ENCODE measurements at places on chromosomes 12 and 14.

- DNase-seq, result no peak
These were observed 270.7 kb upstream of the PDE3A start for GRCh38 chr12:20097626-20098025.

DNA sequence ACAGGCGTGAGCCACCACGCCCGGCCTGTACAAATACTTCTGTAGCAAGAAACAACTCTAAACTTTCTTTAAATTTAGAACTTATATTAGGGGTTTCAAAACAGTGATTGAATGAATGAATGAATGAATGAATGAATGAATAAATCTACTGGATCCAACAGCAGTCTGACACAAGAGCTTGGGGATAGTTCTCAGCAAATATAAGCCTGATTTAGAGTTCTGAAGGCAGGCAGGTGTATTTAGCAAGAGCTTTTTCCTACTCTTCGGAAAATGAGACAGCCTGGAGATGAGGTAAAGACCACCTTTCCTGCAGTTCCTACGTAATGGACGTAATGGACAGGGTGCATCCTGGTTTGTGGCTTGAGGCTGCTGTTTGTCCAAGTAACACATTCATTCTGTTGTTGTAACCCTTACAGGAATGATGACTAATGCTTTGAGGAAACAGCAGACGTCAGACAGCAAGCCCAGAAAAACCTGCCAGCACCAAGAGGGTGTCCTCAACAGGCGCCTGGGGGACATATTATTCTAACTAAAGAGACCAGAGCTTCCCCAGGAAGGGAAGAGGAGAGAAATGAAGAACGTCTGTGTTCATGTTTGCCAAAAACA lies 277.4 kb upstream of the SOX5 start:
- DNase-seq, result no peak

DNA sequence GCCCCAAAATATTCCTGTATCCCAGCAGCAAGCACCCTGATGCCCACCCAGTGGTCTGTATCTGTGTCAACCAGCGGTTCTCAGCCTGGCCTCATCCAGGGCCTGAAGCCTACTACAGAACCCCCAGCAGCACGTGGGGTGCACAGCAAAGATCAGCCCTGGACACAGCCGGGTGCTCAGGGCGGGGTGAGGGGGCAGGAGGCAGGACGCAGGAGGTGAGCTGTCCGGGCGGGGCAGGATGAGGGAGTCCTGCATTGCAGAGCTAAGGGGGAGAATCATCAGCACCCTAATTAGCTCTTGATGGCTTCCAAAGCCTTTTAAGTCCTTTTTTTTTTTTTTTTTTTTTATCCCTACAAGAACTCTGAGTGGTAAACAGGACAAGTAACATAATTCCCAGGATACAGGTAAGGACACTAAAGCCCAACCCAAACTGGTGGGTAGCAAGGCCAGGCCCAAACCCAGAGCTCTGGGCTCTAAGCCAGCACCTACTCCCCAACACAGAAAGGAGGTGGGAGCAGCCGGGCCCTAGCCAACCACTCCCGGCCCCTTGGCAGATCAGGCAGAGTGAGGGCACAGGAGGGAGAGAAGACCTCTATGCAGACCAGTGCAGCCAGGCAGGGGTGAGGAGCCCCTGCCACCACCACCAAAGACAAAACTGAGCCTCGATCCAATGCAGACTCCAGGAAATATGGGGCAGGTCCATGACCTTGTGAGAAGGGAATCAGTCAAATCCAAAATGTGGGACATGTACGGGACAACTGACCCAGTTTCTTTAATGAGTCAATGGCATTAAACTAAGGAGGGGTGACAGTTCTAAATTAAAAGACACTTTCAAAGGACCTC lies 32.3 kb upstream of the EIF5 start:
- no peak for DNase-seq

DNA sequence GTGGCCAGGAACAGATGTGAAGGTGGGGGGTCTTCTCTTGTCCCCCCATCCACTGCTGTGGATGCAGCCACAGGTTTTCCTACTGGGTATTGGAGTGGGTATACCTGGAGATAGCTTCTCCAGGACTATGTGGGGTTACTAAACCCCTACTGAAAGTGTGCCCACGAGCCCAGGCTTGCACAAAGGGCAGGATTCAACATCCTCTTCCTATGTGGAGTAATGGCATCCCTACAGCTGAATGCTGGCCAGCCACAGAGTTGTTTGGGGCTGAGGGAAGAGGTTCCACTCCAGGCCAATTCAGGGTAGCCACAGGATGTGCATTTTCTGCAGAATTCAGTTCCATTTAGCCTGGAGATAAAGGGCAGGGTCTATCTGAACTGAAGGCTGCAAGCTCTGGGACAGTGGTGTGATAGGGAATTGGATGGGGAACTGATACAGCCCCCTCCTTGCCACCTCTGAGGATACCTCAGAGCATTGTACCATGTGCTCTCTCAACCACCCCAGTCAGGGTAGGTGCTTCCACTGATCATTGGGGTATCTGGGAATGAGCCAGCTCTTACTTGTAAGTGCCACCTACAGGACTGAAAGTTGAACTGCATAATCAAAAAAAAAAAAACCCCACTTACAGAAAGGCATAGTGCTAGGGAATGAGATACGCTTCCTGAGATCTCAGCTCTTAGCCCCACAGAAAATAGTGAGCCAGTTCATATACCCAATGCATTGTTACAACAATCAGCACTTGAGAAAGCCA lies 187.1 kb downstream of the KITLG start:
- DNase-seq, result no peak

DNA sequence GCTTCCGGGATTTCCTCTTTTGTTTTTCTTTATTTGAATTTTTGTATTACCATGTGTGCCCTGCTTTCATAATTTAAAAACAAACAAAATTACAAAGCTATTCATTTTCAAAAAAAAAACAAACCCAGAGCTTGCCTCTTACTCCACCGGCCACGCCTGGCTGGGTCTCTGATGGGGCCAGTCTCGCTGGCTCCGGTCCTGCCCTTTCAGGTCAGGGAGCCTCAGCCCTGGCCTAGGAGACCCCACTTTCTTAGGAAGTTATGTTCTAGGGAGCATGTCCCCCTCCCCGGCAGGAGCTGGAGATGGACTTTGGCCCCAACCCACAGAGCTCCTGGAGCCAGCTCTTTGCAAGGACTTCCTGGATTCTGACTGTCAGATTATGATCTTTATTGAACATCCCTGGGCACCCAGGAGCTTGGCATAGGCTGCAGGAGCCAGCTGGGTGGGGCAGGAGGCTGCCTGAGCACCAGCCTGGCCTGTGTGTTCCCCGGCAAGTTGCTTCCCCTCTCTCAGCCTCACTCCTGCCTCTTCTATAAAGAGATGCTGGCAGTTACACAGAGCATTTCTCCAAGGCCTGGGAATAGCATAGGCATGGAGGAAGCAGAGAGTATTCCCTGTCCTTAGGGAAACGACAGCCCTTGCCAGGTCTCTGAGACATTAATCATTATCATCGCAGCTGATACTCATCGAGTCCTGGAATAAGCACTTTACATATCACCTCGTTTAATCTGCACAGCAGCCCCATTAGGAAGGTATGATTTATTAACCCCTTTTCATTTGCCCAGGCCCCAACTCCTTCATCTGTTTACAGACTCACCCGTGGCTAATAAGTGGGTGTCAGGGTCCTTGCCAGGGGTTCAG lies 3.5 kb downstream of the DEGS2 start:
- DNase-seq, result no peak

- DNase-seq, result no peak
These were observed 60.5 kb downstream of the AMN start for GRCh38 chr14:102982852-102983470.

- DNase-seq, result no peak
These were observed 6.4 kb upstream of the CFAP251 start for GRCh38 chr12:121911824-121912585.

DNA sequence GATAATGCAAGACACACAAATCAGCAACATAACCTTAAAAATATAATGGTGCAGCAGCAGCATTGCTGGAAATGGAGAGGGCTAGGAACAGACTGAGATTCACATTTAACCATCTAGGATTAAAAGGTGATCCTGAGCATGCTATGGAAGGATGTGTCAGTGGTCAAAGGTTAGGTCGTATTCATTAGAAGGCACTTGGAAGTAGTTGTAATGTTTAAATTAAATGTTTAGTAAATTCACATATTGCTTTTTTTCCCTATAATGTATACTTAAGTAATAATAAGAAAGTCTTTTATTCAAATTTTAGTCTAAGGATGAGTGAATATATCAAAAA lies 368.6 kb upstream of the PDE3A start:
- DNase-seq, result no peak

DNA sequence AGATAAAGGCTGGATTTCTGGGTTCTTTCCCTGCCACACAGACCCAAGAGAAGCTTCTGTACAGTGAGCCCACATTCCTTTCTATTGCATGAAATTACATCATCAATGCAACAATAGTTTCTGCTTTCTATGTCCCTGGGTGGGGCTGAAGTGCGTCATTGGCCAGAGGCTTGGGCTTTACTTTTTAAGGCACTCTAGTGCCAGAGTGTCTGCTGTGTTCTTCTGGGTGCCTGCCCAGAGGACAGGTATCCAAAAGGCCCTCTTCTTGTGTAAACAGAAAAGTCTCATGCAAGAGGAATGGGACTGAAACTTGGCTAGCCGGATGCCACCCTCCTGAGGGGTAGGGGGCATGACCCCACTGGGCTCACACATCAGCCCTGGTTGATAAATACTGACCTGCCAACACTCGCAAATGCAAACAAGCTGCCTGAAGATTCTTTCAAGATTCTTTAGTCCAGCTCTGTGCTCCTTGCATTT lies 5.9 kb downstream of the KRT86 start:
- DNase-seq, result no peak

- peak; percentile 34 for DNase-seq
These were observed 109.6 kb downstream of the BCAT1 start for GRCh38 chr12:24839268-24839791.

GRCh38 chr12:88998421-88998820 lies 353.9 kb downstream of the DUSP6 start:
- no peak for DNase-seq

GRCh38 chr14:99671235-99672224 lies 12.6 kb upstream of the CYP46A1 start:
- DNase-seq, result no peak

GRCh38 chr12:5807090-5807414 lies 138.0 kb downstream of the ANO2 start:
- DNase-seq, result no peak

DNA sequence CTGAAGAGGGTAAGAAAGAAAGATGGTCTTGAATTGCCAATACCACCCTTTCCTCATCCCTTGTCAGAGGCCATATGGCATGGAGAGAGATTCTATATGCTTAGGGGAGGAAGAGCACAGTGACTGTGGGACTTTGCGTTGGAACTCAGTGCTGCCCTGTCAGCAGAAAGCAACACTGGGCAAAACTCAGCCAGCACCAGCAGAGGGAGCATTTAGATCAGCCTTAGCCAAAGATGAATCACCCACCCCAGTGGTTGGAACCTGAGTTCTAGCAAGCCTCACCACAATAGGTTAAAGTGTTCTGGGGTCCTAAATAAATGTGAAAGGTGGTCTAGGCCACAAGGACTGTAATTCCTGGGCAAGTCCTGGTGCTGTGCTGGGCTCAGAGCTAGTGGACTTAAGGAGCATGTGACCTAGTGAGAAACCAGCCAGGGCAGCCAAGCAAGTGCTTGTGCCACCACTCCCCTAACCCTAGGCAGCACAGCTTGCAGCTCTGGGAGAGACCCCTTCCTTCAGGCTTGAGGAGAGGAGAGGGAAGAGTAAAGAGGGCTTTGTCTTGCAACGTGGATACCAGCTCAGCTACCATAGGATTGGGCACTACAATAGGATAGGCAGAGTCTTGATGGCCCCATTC lies 11.4 kb upstream of the BCAT1 start:
- peak; percentile 27 for DNase-seq

DNA sequence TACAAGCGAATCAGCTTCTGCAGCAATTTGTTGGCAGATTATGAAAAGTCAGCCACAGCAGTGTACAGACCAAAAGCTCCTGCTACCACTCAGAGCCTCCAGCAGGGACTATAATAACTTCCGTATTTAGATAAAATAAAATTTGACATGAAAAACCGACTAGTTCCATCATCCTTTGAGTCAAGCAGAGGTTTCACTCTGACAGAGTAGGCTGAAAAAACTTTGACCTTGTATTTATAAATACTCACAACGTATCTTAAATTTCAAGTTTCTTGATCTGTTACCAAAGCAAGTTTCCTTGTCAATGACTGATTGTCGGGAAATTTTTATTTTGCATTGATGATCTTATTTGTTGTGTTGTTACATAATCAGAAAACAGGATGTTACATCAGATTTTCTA lies 283.4 kb downstream of the DAD1 start:
- DNase-seq, result no peak

DNA sequence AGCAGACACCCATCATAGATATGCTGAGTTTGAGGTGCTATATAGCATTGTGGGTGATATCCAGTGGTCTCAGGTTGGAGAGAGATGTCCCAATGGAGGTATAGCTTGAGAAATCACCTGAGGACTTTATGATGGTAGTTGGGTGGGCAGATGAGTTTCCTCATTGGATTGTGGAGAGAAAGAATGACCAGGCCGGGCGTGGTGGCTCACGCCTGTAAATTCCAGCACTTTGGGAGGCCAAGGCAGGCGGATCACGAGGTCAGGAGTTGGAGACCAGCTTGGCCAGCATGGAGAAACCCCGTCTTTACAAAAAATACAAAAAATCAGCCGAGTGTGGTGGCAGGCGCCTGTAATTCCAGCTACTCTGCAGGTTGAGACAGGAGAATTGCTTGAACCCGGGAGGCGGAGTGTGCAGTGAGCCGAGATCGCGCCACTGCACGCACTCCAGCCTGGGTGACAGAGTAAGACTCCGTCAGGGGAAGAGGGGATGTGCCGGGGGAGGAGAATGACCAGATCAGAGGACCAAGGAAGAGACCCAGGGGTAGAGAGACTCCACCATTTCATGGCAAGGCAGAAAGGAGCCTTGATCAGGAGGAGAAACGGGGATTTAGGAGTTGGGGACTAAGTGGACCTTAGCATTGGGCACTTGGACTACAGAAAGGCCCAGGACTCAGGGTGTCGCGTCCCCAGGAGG lies 757 bp upstream of the PCK2 start:
- DNase-seq, result no peak

DNA sequence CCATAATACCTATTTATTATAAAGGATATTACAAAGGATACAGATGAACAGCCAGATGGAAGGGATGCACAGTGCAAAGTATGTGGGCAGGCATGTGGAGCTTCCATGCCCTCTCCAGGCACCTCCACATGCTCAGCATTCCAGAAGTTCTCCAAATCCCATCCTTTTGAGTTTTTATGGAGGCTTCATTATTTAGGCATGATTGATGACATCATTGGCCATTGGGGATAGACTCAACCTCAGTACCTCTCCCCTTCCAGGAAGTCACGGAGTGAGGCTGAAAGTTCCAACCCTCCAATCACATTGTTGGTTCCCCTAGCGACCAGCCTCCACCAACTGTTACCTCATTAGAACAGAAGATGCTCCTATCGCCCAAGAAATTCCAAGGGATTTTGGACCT lies 156.4 kb downstream of the ATP23 start:
- no peak for DNase-seq

DNA sequence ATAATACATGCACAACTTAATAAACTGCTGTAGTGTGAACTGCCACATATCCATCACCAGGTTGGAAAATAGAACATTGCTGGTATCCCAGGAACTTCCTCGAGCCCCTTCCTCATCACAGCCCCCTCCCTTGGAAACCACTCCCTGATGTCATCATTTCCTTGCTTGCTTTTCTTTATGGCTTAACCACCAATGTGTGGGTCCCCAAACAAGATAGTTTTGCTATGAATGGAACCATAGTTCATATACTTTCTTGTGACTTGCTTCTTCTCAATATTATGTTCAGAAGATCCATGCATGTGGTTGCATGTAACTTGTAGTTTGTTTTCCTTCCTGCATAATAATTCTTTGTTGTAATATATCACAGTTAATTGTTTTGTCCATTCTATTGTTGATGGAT lies 8.9 kb upstream of the WNT5B start:
- no peak for DNase-seq
